ENCODE measurements at places on chromosomes 2 and 18.

GRCh38 chr2:20231598-20232026 is 6.7 kb upstream of the SDC1 start:
- DNase-seq, result no peak

DNA sequence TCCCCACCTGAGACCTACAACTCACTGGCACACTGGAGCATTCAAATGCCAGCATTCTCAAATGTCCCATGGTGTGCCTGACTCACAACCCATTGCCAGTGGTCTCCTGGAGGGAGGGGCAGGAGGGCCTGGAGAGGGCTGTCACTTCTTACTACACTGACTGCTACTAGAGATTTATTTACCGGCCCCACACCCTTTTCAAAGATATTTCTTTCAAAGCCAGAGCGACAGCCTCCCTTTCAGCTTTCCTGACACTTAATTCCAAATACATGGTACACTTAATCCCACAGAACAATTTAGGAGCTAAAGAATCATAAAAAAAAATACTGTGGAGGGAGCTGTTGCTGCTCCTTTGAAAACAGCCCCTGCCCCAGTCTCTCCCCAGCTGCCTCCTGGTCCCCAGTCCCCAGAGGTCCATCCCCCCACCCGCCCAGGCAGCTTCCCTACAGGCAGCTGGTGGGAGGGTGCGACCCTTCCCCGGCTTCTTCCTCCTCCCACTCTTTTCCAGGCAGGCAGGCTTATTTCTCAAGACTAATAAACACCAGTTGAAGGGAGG is 129.1 kb upstream of the SMAD2 start:
- no peak for DNase-seq

DNA sequence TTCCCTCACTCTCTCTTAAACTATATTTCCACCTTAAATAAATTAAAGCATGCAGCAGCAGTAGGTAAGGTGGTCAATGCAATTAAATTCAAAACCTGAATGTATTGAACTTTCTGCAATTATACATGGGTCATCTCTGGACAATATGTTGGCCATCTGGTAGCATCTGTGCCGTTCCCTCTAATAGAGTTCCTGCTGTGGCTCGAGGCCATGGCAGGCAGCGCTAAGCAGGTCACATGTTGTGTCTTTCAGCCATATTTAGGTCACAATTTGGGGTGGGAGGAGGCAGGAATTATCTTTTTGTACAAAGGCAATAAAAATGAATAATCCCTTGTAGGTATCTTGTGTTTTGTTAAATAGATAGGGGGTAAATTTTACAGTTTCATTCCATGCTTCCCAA is 676.2 kb downstream of the ZEB2 start:
- DNase-seq, result no peak

- DNase-seq, result peak; percentile 18
These were observed 45.9 kb upstream of the ITGA4 start for GRCh38 chr2:181411105-181411849.

- no peak for DNase-seq
These were observed 794 bp upstream of the CHCHD5 start for GRCh38 chr2:112583497-112584133.

DNA sequence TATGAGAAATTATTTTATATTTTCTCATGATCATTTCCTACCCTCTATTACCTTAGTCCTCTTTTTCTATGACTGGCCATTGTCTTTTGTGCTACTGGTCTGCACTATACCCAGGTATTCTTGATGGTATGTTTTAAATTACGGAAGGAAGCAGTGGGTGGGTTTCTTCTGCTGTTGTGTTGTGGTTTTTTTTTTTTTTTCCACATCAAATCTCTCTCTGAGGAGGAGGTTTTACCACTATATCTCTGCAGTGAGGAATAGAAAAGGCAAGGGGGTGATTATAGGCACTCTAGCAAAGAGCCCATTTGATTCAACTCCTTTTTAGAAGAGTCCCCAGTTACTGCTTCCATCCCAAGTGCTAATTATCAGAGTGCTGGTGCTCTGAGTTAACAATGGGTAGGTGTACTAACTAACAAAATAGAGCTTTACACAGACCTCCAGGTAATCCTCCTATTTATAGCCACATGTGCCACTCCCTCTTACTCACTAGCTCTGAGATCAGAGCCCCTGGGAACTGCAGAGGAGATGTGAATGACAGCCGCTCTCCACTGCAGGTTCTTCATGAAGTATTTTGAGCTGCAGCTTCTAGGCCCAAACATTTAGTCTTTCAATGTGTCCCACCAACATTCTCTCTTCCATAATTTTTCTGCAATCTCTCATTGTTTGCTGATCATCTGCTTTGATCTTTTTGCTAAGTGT is 301.6 kb upstream of the GULP1 start:
- no peak for DNase-seq

DNA sequence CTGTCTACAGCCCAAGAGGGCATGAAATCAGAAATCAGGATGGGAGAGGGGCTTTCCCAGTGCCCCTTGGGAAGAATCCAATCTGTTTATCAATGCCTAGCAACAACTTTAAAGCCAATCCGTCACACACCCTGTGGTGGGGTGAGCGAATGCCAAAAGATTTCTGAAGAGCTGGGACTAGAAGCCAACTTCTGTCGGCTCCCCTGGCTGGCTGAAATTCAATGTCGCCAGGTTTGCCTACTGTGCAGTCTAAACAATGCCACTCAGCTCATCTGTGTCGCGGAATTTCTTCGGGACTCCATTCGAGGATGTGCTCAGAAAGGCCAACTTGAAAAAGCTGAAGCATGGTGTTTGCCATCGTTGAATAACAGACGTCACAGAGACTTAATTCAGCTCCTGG is 31.5 kb upstream of the NCKAP5 start:
- no peak for DNase-seq

DNA sequence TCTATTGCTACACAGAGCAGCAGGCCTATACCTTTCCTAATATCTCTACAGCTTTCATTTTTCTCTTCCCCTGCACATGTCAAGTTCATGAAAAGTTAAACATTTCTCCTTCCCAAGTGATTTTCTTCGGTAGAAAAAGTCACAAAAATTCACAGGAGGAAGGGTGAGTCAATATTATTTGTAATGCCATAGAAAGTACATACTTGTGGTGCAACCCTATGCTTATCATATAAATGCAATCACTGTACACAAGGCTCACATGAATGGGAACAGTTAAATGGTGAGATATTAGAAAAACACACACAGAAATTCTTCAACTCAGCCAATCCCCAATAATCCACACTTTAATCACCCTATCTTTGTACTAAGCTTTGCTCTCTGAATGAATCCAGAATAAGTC is 651.6 kb downstream of the LRRTM4 start:
- DNase-seq, result no peak

DNA sequence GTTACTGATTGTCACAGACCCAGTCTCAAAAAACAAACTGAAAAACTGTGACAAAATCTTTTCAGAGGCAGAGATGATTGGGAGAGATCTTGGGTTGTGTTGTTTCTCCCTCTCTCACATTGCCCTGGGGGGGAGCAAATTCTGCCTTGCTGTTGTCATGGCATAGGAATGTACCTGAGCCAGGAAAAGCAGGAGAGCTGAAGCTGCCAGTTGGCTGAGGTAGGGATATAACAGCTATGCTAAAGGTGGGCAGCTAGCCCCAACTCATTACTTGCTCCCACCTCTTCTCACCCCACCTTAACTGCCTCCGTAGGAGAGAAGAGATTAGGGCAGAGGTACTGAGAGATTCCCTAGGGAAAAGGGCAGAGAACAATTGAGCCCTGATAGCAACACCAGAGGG is 299.3 kb downstream of the OSR1 start:
- no peak for DNase-seq

- no peak for DNase-seq
These were observed at the start of gene DAPL1 for GRCh38 chr2:158795195-158795924. Gene DAPL1 (plus strand): TSS chr2:158795317. CDS start chr2:158795373, 56 bp downstream.

- DNase-seq, result no peak
These were observed 43.8 kb downstream of the KANSL3 start for GRCh38 chr2:96594282-96594681.

GRCh38 chr2:119637371-119637770 is 41.6 kb upstream of the TMEM177 start:
- no peak for DNase-seq

- DNase-seq, result no peak
These were observed 427.3 kb downstream of the GALR1 start for GRCh38 chr18:77676910-77677309.

DNA sequence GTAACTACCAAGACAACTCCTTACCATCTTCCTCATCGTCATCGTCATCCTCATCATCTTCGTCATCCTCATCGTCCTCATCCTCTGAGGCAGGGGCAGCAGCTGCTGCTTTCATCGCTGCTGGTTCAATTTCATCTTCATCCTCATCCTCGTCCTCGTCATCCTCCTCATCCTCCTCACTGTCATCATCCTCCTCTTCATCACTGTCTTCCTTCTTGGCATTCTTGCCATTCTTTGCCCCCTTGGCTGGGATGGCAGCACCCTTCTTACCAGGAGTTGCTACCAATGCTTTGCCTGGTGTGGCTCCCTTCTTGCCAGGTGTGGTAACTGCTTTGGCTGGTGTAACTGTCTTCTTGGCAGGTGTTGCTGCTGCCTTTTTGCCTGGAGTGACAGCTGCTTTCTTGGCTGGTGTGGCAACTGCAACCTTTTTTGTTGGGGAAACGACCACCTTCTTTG is 2.7 kb downstream of the NCL start:
- DNase-seq, result no peak

DNA sequence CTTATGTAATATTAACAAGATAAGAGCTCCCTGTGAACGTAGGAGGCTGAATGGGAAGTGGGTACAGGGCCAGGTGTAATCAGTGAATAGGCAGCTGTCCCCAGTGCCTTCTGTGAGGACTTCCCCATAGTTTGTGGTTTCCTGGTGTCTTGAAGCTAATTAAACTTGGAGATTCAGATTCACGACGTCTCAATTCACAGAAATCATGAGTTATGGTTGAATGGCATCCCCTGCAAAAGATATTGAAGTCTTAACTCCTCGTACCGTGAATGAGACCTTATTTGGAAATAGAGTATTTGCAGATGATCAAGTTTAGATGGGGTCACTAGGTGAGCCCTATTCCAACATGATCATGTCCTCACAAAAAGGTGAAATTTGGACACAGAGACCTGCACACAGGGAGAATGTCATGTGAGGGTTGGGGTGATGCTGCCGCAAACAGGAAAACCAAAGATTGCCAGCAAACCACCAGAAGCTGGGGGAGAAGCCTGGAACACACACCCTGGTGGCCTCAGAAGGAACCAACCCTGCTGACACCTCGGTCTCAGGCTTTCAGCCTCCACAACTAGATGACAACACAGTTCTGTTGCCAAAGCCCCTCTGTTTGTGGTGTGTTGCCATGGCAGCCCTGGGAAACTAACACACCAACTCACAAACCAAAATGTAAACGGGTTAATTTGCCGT is 13.2 kb downstream of the ARL4C start:
- DNase-seq, result no peak

DNA sequence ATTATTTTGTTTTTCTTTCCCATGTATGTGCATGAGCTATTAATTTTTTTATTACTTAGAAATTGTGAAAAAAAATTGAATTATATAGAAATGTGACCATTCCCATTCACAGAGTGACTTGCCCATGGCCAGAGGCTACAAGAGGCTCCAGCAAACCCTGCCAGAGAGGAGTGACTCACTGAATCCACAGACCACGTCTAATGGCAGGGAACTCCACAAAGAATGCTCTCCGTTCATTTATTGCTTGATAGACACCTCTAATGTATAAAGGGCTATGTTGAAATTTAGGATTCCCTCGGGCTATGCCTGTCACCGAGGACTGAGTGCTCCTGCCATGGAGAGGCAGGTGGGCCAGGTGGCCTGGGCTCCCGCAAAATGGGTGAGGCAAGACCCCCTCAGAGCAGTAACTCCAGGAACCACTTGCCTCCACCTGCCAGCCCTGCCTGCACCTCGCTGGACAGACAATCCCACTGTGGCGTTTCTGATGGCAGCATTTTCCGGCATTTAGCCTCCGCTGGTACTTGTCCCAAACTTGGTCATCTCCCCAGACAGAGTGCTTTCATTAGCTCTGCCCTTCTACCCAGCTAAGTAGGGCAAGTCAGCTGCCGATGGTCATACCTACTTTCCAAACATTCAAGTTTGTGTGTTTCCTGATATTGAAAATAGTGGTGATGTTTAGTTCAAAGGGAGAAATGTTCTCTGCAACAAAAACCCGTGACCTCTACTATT is 200.3 kb downstream of the PRKCE start:
- no peak for DNase-seq

DNA sequence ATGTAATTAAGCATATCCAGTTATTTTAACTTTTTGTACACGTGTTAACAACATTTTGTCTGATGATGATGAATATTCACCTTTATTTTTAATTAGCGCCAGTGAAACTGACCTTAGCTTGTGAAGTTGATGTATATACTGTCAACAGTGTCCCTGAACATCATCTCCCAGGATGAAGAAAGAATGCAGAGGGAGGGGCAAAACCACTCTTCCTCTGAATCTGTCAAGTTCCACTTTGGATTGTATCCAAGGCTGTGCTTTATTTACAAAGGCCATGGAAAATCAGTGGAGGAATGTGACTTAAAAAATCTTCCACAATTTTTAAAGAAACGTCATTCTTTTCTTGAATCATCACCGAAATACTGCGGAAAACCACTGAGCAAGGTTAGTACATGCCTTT is 4.5 kb upstream of the RMDN2 start:
- no peak for DNase-seq

GRCh38 chr2:119028327-119029174 is 86.6 kb downstream of the MARCO start:
- DNase-seq, result no peak

GRCh38 chr18:13183790-13184189 is 34.8 kb upstream of the LDLRAD4 start:
- no peak for DNase-seq

GRCh38 chr2:217930761-217931563 is 71.8 kb downstream of the TNS1 start:
- DNase-seq, result no peak

DNA sequence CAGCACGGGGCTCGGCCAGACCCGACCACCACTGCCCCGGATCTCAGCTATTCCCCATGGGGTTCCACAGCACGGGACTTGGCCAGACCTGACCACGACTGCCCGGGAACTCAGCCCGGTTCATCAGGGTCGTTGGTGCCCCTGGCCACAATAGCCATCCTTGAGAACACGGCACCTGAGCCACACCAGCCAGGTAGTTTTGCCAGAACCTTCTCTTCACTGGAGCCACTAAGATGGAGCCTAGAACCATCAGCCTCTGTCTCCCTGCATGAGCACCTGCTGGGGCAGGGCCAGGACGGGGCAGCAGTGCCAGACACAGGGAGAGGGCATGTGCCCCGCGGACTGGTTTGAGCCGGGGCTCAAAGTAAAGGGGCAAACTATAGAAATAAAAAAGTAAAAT is 11.4 kb upstream of the KCNG2 start:
- DNase-seq, result no peak

DNA sequence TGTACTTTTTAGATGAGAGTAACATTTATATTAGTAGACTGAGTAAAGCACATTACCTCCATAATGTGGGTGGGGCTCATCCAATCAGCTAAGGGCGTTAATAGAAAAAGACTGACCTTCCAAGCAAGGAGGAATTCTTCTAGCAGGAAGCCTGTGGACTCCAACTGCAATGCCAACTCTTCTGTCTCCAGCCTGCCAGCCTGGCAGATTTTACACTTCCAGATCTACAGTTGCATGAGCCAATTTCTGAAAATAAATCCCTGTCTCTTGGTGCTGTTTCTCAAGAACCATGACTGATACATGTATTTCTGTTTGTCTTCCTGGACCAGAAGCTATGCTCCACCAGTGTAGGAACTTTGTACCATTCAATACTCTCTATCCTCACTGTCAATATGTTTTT is 69.0 kb upstream of the LMAN1 start:
- DNase-seq, result no peak

Data from heart right ventricle (tissue), 16 donors.